Stimulated activated CD8-positive, alpha-beta memory T cell treated with anti-CD3 and anti-CD28 coated beads, Interleukin-4, amount 100 ng/mL, for 1 hour (primary cell): ENCODE measurements at places on chromosomes 7 and 10.

- DNase-seq, result no peak
Measured at GRCh38 chr10:32980242-32980557, 22.2 kb upstream of the ITGB1 start.

- DNase-seq, result no peak
Measured at GRCh38 chr7:152382244-152382643, 53.6 kb downstream of the KMT2C start.

DNA sequence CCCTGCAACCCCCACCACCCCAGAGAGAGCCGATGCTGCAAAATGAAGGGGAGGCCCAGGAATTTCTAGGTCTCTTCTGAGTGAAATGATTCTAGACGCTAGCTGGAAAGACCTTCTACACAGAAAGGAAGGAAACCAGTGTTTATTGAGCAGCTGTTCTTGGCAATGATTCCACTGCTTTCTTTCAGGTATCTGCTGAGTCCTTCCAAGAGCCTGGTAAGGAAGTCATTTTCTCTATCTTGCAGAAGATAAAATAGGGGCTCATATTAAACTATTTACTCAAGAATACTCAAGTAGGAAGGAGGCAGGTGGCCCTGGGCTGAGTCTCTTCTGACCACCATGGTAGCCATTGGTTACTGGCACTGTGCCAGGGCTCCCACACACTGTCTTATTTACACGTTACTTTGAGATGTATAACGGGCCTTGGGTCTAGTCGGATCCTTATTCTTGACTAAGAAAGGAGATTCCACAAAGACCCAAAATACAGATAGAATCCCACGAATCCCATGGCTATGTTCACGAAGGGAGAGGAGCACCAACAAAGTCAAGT lies 112.1 kb downstream of the GALNT11 start:
- no peak for DNase-seq

- DNase-seq, result no peak
Measured at GRCh38 chr7:28383975-28384374, 28.3 kb upstream of the CREB5 start.

GRCh38 chr10:33897291-33897752 lies 562.9 kb upstream of the NRP1 start:
- DNase-seq, result no peak

DNA sequence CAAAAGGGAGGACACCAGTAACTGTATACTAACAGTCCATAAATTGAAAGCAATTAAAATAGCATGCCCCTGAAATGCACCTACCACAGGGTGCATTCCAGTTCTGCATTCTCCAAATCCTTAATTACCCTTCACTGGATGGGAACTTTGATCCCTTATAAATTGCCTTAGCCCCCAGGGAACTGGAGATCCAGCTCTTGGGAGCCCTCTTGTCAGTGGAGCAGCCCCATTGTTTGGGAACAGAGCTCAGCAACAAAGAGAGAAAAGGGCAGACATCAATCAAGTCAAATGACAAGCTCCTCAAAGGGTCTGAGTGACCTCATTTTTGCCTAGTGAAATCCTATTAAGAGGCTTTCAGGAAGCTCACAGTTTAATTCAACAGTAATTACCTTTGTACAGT lies 472.6 kb downstream of the XPNPEP1 start:
- DNase-seq, result no peak

DNA sequence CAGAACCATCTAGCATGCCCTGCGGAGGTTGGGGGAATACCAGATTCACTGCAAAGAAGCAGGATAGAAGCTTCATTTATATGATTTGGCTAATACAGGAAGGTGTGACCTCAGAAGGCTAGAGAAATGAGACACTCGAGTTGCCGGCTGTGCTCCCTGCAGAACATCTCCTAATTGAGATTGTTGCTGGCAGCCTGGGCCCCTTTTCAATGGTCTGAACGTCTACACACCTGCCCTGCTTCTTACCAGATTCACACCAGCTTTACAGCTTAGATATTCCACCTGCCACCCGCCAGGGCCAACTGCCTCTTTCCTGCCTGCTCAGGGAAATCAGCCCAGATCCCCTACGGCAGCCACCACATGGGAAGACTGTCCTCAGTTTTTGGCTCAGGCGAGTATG lies 475.3 kb upstream of the AUTS2 start:
- no peak for DNase-seq

DNA sequence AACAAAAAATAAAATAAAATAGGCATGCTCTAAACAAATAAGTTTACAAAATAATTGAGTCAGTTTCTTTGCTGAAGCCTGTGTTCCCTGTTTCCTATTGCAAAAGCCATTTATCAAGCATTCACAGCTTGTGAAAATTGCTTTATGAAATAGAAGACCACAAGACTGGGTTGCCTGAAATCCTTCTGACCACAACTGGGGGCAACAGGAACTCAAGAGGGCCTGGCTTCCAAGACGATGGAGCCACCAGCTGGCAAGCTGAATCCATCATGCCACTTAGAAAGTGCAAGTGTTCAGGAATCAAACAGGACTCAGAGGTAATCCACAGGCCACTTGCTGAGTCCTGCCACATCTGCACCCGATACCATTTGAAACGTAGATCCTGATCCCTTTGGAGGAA lies 752 bp upstream of the ABCA13 start:
- no peak for DNase-seq

GRCh38 chr10:22103701-22104470 lies 100.4 kb upstream of the DNAJC1 start:
- no peak for DNase-seq

GRCh38 chr10:42475168-42476098 lies 162.9 kb downstream of the ZNF33B start:
- no peak for DNase-seq

- no peak for DNase-seq
Measured at GRCh38 chr10:119940487-119940886, 48.0 kb downstream of the SEC23IP start.

DNA sequence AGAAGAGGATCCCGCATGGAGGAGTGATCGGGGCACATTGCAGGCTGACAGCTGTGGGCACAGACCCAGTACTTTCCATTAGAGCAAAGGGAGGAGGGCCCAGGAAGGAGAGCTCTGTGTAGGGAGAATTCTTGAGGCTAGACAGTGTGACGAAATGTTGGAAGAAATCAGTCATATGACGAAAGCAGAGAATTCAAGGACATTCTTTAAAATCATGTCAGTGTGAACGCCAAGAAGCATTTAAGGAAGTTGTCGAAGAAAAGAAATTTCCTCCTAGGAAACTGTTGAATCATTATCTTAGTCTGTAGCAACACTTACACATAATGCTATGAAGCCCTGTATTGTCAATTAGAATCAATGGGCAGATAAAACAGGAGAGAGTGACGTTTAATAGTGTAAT lies 191.3 kb upstream of the ADARB2 start:
- no peak for DNase-seq

GRCh38 chr10:63563623-63564022 lies 42.4 kb downstream of the REEP3 start:
- no peak for DNase-seq

GRCh38 chr7:83821866-83822265 lies 172.9 kb upstream of the SEMA3E start:
- DNase-seq, result no peak

DNA sequence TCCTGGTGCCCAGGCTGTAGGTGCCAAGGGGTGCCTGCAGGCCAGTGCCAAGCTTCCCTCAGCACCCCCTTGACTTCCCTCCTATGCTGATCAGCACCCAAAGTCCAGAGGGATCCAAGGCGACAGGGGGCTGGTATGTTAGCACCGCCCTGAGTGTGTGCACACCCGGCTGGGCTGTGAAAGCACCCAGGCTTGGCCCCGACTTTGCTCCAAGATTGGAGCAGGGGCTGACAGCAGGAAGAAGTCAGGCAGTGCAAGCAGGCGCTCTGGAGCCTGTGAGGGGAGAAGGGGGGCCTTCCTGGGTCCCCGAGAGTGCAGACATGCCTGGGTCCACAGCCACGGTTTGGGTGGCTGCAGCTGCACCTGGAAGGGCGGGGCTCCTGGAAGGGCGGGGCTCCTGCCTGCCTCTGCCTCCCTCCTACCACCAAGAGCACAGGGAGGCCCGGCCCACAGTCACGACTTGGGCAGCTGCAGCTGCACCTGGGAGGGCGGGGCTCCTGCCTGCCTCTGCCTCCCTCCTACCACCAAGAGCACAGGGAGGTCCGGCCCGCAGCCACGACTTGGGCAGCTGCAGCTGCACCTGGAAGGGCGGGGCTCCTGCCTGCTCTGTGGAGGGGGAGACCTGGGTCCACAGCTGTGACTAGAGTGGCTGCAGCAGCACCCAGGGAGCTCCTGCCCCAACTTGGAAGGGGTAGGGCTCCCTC lies 30.2 kb upstream of the ZMYND11 start:
- no peak for DNase-seq

GRCh38 chr10:73907841-73908517 lies 3.0 kb upstream of the PLAU start:
- DNase-seq, result no peak

DNA sequence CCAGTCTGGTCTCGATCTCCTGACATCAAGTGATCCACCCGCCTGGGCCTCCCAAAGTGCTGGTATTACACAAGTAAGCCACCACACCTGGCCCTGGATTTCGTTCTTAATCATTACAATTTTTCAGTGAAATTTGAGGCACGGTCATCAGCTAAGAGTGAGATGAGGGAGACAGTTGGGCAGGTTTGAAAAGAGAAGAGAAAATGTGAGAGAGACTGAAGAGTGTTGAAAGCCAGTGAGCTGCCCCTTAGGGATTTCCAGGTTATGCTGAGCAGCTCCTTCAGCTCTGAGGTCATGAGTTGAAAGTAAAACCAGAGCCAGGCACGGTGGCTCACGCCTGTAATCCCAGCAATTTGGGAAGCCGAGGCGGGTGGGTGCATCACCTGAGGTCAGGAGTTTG lies 5.9 kb upstream of the UPF2 start:
- no peak for DNase-seq

DNA sequence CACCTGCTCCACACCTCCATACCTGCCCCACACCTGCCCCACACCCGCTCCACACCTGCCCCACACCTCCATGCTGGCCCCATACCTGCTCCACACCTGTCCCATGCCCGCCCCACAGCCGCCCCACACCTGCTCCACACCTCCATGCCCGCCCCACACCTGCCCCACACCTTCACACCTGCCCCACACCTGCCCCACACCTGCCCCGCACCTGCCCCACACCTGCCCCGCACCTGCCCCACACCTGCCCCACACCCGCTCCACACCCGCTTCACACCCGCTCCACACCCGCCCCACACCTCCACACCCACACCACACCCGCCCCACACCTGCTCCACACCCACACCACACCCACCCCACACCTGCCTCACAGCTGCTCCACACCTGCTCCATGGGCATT lies 53.0 kb downstream of the PARP12 start:
- no peak for DNase-seq

GRCh38 chr10:69449841-69450240 lies 1.4 kb upstream of the TSPAN15 start:
- no peak for DNase-seq

- no peak for DNase-seq
Measured at GRCh38 chr7:159122276-159122675, 22.4 kb downstream of the VIPR2 start.

- DNase-seq, result no peak
Measured at GRCh38 chr7:106393564-106394251, 108.9 kb upstream of the NAMPT start.

DNA sequence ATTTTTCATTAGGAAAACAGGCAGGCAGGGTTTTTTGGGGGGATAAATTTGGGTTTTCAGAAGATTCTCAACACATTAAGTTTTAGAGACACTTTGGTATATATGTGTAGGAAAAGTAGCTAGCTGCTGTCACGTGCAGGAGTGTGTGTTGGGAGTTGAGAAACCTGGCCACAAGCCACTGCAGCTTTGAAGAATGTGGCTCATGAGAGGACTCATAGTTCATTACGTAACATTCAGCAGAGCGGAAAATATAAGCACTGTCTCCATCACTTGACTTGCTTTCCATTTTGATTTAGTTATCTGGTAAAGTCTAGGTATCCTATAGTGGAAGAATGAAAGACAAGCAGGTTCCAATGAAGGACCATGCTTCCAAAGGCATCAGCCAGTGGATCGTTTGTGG lies 31.2 kb downstream of the SMNDC1 start:
- no peak for DNase-seq

DNA sequence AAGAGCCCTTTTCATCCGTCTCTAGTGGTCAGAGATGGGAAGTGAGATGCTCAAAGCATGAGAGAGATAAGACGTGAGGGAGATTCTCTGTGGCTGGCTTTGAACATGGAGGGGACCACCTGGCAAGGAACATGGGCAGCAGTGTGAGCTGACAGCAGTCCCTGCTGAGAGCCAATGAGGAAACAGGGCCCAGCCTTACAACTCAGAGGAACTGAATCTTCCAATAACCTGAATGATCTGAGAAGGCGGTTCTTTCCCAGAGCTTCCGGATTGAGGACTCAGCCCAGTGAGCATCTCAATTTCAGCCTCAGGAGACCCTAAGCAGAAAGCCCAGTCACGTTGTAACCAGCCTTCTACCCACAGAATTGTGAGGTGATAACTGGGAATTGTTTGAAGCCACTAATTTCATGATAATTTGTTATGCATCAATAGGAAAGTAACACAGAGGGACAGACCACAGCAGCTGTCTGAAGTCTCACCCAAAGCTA lies 33.9 kb upstream of the IKZF1 start:
- no peak for DNase-seq

GRCh38 chr10:36171953-36172940 lies 530.2 kb upstream of the FZD8 start:
- no peak for DNase-seq

DNA sequence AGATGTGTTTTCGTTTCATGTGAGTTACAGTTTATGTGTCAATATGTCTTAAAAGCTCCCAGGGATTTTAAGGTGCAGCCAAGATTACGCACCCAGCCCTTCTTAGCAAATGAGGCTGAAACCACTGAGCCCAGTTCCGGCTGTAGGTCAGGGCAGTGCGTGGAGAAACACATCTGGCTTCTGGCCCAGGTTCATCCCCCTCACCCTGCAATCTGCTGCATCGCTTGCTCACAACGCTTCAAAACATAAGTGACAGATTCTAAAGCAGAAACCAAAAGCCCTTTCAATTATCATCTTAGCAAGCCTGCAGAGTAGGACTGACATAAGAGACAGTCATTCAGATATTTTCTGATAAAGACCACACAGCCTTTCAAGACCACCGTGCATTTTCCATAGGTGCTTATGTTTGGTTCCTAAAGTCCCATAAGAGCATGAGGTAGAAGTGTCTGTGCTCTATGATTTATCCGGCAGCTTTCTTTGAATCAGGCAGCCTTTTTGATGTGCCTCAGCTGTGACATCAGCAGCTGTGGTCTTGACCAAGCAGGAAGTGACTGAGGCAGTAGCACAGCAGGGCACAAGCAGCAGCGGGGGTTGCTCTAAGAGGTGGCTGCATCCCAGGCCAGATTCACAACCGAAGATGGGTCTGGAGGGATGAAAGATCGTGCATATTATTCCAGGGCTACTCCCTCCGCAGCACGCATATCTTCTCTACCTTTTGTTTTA lies 72.1 kb upstream of the LYZL2 start:
- DNase-seq, result no peak

DNA sequence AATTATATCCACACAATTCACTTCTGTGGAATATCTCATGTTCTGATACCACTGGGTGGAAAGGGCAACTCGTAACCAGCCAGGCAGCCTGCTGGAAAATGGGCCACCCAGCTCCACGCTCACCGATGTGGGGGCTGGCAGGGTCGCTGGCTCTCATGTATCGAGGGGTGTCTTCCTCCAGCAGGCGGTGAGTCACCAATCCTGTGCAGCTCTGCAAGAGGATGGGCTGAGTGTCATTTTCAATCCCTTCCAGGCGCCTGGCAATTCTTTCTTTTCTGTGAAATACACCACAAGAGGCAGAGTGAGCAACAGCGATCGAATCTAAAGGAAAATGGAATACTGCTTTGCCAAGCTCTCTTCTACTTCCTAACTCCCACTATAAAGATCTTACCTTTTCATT lies 80.1 kb downstream of the SVIL start:
- DNase-seq, result no peak
